Memory B cell (primary cell): ENCODE measurements at places on chromosomes 6 and 20.

- no peak for DNase-seq
Measured at GRCh38 chr6:139567095-139567494, 192.6 kb upstream of the CITED2 start.

DNA sequence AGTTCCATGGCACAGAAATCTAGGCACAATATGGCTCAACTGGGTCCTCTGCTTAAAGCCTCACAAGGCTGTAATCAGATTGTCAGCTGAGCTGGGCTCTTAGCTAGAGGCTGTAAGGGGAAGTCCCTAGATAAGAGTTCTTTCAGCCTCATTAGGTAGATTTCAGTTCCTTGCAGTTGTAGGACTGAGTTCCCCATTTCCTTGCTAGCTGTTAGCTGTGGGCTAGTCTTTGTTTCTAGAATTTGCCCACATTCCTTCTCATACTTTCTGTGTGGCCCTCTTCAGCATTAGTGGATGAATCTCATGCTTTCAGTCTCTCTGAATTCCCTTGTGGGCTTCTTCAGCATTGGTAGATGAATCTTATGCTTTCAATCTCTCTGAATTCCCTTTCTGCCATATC lies 71.0 kb upstream of the MRAP2 start:
- no peak for DNase-seq

- no peak for DNase-seq
Measured at GRCh38 chr20:36153736-36154699, 522 bp upstream of the EPB41L1 start.

DNA sequence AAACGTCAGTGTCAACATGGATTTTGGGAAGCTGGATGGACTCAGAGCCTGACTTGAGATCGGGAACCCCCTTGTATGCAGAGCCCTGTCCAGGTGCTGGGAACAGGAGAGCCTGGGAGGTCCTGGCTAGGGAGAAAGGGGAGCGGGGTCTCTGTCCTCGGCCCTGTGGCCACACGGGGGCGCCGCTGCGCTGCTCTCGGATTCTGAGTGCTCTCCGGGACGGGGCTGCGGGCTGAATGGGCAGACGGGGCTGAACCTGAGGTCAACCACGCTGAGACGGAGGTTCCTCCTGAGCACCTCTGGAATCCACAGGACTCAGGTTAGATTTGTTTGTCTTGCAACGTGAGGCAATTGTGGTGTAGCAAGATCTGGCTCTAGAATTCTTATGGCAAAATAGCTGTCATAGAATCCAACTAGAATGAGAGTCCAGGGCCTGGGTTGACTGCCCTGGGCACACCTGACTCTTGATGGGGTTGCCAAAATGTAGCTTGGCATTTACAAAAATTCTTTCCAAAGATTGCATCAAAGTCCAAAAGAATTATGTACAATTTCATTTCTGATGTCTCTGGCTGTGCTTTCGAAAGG lies 20.6 kb upstream of the HLA-F start:
- peak; percentile 82 for DNase-seq

GRCh38 chr6:6683969-6684833 lies 95.7 kb downstream of the LY86 start:
- peak; percentile 9 for DNase-seq

DNA sequence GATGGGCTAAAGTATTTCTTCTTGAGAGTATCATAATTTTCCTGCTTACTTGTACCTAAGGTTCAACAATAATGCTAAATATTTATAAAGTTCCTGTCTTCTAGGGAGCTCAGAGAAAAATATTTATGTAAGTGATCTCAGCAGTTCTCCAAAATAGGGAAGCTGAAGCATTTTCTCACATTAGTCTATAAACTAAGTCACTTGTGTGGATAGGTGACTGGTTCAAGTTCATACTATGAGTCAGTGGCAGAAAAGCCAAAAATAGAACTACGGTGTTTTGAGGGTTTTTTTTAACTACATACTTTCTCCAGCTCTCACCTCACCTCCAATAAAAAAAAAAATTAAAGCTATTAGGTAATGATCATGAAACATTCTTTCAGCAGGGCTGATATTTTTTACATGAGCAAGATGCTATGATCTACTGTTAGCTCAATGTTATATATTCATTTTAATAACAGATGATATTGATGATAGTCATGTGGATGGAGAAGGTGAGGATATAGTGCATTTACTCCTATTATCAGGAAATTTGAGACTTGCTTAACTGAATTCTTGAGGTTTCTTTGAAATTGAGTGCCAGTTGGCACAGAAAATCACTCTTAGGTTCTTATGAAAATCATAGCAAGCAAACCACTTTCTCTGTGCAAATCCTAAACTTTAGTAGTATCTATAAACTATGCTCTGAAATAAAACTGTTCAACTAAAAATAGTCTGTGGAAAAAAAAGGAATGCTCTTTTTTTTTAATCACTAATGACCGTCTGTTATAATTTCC lies 4.1 kb upstream of the MOXD1 start:
- DNase-seq: no peak

DNA sequence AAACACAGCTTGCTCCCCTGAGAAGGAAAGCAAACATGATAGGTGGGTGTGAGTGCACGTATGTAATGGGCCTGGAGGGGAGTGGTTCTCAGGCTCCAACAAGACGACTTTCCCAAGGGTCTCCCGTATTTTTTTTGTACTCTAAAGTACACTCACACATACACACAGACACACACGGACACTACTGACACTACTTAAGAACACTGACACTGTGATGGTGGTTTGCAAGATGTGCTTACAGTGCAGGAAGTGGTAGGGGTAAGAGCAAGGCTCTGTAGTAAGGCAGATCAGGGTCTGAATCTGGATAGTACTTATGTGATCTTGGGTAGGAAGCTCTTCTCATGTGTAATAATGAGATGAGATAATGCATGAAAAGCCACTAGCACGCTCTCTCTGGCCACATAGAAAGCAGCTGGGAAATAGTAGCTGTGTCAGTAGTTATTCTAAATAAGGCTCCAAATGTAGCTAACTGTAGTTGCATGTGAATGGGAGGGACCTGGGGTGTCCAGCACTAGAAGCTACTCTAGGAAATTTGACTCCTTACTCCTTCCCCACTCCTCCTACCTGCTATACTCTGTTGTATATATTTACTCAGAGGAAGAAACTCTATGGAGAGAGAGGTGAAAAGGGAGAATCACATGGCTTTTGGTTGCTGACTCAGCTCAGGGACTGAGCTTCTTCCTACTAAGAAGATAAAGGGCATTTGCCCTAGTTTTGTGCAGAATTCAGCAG lies 8.4 kb upstream of the ZBTB24 start:
- no peak for DNase-seq
